ENCODE measurements at places on chromosomes 3 and 15.

GRCh38 chr15:79067072-79067833 is 23.3 kb downstream of the RASGRF1 start:
- DNase-seq, result no peak
- H3K27me3 ChIP-seq, result no peaks in the 10 kb centered on the region
- H3K4me3 ChIP-seq, result no peak overlapping the region

- no peak for DNase-seq
- H3K36me3 ChIP-seq, result no peaks in the 10 kb centered on the region
- H3K4me3 ChIP-seq, result no peak overlapping the region
- no peaks in the 10 kb centered on the region for H3K27me3 ChIP-seq
- H3K4me1 ChIP-seq, result no peaks in the 10 kb centered on the region
- no peak overlapping the region for H3K27ac ChIP-seq
These were observed 297.3 kb upstream of the PROK2 start for GRCh38 chr3:72082186-72082715.

- no peak for DNase-seq
- H3K36me3 ChIP-seq, result no peaks in the 10 kb centered on the region
- H3K27ac ChIP-seq, result no peak overlapping the region
- no peaks in the 10 kb centered on the region for H3K27me3 ChIP-seq
These were observed 89.6 kb downstream of the FILIP1L start for GRCh38 chr3:100024520-100025303.

- H3K4me3 ChIP-seq, result no peak overlapping the region
- H3K4me1 ChIP-seq, result no peaks in the 10 kb centered on the region
- H3K27me3 ChIP-seq, result no peaks in the 10 kb centered on the region
- H3K36me3 ChIP-seq, result no peaks in the 10 kb centered on the region
- DNase-seq, result no peak
These were observed 572.2 kb upstream of the LMCD1 start for GRCh38 chr3:7929319-7929889.

DNA sequence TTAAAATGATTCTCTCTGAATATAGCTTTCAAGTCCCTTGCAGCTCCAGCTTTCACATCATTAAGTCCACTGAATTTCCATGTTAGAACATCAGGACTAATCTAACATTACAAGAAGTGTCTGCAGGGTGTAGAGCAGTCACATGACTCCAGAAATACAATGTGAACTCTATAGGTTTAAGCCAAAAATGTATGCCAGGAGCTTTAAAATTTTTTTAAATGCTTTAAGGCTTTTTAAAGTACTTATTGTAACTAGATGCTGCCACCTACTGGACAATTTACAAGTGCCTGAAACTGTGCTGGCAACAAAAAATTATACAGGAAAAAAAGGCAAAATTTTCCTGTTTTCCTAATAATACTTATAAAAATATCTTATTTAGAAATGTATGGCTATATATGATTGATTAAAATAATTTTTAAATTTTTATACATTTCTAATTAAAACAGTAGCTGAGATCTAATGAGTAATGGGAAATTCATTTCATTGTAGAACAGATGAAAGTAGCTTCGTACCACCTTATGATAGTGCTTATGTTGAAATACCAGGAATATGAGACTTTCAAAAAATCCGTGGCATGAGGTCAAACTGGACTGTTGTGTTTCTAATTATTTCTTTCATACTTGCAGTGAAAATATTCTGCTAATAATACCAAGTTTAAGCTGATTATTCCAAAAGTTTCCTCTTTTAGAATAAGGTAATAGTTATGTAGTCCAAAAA is 25.7 kb downstream of the FSIP1 start:
- H3K4me1 ChIP-seq, result no peaks in the 10 kb centered on the region
- H3K27me3 ChIP-seq, result no peaks in the 10 kb centered on the region
- no peak overlapping the region for H3K27ac ChIP-seq
- H3K4me3 ChIP-seq, result no peak overlapping the region
- no peaks in the 10 kb centered on the region for H3K36me3 ChIP-seq

All from breast epithelium (tissue), 4 donors.